GM23248 (cell line): ENCODE measurements at places on chromosomes 5 and 9.
A peak's percentile ranks its signal among the peaks of the same experiment; 100 is the strongest.

GRCh38 chr5:145777445-145778063 lies 57.6 kb downstream of the PRELID2 start:
- no peak for DNase-seq

- peak; percentile 29 for DNase-seq
These were observed 12.8 kb upstream of the TSSK1B start for GRCh38 chr5:113447498-113448050.

- DNase-seq = peak; percentile 36
These were observed 6.9 kb downstream of the SREK1 start for GRCh38 chr5:66151030-66151429.

- DNase-seq = peak; percentile 26
These were observed 61.5 kb downstream of the UBE2QL1 start for GRCh38 chr5:6510132-6510531.

DNA sequence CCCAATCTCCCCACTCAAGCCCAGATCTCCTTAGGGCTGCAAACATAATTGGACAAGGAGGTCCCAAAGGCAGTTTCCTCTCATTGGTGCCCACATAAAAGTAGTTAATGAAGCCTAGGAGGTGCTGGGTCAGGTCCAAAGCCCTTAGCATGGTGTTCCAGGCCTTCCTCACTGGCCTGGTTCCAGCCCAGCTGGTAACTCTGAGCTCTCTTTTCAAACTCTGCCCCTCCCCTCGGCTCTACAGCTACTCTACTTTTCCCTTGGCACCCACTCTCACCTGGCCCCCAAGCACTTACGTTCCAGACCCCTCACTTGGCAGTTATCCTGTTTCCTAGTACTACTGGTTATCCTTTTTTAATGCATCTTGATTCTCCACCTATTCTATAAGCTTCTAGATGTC lies 9.9 kb downstream of the SEPTIN8 start:
- no peak for DNase-seq

DNA sequence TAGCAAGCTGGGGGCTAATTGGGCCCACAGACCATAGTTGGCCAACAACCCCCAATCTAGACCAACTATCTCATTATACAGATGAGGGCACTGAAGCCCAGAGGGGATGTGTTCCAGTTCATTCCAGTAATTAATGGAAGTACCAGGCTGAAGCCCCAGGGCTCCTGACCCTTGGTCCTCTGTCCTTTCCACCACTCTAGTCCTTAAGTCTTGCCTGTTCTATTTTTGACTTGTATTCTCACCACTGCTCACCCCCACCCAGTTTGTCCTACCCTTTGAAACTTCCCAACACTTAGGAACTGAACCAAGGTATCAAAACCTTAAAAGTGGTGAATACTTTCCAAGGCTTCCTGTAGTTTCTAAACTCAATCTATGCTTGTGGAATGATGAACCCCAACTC lies 407.4 kb downstream of the ENC1 start:
- no peak for DNase-seq

DNA sequence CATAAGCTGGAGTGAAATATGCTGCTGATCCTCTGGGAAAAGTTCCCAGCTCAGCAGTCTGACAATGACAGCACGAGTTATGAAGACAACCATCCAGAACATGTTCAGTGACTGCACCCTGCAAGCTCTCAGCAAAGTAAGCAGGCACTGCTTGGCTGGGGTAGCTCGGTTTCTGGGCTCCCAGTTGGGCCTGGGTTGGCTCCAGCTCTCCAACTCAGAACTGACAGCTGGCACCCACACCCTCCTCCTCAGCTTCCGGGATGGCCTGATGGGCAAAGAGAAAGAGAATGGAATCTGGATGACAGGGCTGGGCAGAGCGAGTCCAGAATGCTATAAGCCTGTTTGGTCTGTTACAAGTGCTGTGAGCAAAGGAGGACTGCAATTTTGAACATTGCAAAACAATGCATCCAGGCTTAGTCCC lies 185.0 kb downstream of the CSNK1G3 start:
- DNase-seq = peak; percentile 80

GRCh38 chr9:128175102-128175563 lies 15.1 kb downstream of the BBLN start:
- DNase-seq = peak; percentile 65

DNA sequence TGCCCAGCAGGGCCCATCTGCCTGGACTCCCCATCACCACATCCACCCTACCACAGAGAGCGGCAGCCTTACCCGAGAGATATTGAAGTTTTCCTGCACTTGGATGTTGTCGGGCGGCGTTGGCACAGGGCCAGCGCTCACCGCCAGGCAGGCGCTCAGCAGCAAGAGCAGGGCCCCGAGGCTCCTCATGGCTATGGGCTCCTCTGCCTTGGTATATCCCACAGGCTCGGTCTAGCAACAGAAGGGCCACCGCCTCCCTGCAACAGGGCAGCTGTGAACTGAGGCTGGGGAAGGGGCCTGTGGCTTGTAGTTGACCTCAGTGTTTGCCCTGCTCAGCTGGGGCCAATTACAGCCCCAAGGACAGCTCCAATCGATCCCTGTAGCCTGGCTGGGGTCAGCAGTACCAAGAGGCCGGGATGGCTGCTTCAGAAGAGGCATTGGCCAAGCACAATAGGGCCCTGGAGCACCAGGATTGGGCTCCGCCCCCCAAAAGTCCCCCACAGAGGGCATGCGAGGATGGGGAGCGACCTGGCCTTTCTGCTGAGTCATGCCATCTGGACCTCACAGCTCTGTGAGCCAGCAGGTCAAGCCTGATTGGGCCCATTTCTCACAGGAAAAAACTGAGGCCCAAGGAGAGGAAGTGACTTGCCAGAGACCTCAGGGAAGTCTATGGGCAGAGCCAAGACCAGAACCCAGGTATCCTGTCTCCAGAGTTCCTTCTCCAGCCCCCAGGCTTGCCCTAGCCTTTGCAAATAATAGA lies at the start of gene AMBP:
TSS of gene AMBP (minus strand) at position 280 of the 760 bp plus-strand sequence. CDS start at position 189, 91 bp downstream.
- no peak for DNase-seq

DNA sequence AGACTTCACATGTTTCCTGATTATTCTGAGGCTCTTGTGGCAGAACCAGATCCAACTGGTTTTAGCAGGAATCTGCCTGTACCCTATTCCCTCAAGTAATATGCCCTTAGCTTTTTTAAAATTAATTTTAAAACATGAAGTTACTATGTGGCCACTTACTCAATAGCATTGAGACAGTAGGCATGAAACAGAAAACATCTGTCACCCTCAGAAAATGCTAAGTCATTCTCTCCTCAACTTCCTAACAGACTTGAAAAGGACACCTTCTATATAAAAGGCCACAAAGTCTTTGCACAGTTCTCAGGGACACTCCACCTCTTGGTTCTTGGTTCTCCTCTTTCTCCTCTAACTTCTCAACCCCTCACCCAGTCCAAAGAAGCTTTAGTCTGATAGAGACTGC lies 277.8 kb downstream of the RAB3C start:
- DNase-seq = no peak

DNA sequence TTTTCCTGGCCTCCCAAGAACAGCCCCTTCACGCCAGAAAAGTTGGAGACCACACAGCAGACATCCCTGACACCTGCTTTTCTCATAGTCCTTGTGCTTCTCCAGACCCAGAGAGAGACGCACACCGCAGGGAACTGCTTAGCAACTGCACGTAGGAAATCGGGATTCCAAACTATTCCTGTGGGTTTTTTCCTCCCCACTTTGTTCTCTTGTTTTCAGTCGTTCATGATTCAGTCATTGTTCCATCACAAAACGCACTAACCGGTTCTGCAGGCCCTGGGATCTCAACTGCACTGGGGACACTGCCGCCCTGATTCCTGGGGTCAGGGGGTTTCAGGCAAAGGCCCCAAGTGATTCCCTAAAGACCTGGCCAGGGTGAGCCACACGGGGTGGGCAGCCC lies 588.0 kb upstream of the KLF4 start:
- no peak for DNase-seq

DNA sequence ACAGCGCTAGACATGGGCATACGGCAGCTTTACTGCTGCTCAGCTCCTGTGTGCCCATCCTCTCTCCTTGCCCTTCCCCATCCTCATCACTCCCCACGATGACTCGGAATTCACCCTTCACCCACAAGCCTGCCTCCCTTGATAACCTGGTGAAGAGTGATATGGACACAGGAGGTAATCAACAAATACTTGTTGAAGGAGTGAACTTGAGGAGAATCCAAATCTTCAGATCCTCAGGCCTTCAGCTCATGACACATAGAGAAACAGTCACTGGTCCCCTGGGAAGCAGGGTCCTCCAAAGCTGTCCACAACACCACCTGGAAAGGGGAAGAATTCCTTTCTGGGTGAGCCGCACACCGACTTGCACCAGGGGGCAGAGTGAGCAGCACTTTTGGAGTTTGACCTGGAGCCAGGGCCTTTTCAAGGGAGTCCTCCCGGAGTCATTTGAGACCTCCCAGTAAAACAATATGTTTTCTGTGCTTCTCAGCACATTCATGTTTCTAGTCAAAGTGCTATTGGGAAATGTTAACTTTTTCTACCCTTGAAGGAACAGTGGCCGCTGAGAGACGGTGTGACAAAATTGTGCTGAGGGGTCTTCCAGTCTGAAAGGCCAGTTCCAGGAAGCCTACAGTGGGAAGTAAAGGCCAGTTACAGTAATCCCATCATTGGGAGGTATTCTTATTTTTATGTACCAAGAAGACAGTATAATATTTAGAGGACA lies 332.3 kb downstream of the CWC27 start:
- DNase-seq = peak; percentile 82

DNA sequence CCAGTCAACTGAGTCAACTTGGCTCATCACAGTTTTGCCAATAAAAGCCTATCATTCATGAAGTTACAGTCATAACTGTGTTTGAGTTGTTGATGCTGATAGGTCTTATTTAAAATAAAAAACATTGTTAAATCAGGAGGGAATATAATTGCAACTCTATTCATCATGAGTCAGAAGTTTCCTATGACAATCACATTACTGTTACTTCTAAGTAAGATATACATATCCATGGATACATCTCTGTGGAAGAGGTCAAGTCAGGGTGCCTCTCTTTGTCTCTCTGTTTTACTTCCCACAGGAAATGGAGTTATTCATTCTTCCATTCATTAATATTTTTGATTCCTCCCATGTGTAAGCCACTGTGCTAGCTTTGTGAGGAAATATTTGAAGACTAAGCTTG lies 2015.4 kb upstream of the WWC1 start:
- DNase-seq = no peak

GRCh38 chr5:124193371-124193789 lies 553.1 kb downstream of the ZNF608 start:
- DNase-seq = peak; percentile 80

DNA sequence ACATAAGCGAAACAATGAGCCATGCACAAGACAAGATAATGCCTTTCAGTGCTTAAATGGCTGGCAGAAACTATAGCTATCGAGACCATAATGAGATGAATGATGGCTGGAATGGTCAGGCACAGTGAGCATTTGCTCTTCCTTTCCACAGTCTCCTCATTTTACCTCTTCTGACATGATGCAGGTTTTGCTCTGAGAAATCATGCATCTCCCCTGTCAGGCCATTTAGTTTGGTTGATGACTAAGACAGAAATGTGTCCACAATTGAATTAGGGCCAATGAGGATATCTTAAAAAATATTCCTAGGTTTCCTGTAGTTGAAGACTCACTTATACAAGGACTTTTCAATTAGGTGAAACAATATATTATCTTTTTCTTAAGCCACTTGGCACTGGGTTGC lies 475.1 kb downstream of the TMEM232 start:
- DNase-seq = peak; percentile 15

DNA sequence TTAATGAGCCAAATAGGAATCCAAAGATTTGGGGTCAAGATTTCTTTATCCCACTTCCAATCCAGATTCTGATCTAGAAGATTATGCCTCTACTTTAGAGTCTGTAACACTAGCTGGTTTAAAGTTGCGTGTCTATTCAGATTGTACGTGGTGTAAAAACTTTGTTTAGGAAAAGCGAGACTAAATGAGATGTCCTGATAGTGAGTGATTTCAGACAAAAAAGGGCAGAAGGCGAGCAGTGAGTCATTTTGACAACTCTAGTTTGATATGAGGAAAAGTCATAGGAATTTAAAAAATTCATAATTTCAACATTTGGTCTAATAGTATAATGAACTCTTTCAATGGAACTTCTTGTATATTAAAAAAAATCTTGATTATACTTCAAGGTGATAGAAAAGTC lies 119.6 kb upstream of the KLF9 start:
- DNase-seq = no peak

GRCh38 chr5:6578676-6579343 lies 54.0 kb downstream of the NSUN2 start:
- DNase-seq = no peak

DNA sequence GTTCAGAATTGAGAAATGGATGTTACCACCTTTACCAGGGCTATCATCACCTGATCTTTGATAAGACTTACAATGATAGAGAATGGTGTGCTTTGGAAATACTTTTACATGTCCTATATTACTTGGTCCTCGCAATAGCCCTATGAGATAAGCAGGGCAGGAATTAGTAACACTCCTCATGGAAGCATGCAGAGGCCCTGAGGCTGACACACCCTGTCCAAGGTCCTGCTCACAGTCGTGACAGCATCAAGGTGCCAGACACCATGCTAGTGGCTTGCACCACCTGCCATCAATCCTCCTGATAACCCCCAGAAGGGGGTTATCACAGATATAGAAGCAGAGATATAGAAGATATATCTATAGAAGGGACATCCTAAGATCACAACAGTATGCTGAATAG lies 216.8 kb upstream of the TBC1D2 start:
- DNase-seq = no peak
